ENCODE measurements at places on chromosomes 12 and 14.

DNA sequence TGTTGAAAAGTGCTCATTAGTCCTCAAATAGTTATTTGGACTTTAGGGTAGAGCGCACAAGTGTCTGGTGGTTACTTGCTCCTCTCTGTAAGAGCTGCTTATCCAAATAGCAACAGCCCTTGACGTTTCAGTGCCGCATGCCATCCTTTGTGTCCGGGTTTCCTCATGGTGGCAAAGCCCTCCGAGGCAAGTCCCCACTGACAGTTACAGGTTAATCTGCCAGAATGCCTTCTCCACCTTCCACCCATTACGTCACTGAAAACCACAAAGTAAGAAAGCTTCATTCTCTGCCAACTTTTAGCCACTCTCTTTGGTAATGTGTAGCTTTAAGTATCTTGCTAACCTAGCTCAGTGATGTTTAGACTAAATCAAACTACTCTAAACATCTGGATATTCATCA lies 78.6 kb downstream of the POLR3B start:
- no peaks in the 10 kb centered on the region for H3K27me3 ChIP-seq
- no peak overlapping the region for H3K4me3 ChIP-seq
- peaks cover 6% of the 10 kb centered on the region for H3K4me1 ChIP-seq
- H3K27ac ChIP-seq = no peak overlapping the region
- no peak for DNase-seq

DNA sequence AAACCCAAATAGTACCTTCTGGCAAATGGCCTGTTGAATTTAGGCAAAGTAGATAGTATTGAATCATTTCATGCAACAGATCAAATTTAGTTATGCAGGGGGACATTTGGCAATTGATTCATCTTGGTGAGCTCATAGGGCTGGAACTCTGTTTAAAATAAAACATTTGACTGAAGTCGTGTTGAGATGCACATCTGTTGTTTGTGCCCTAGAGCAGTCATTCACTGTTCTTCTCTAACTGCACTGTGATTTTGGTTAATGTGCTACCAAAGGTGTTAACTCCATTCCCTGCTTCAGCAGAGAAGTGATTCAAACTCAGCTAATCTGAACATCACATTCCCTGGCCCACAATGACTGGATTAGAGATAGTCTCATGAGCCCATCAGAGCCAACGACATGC lies 44.0 kb upstream of the CSRP2 start:
- H3K27me3 ChIP-seq = no peaks in the 10 kb centered on the region
- DNase-seq = no peak
- H3K4me1 ChIP-seq = no peaks in the 10 kb centered on the region
- no peaks in the 10 kb centered on the region for H3K36me3 ChIP-seq
- no peak overlapping the region for H3K27ac ChIP-seq

DNA sequence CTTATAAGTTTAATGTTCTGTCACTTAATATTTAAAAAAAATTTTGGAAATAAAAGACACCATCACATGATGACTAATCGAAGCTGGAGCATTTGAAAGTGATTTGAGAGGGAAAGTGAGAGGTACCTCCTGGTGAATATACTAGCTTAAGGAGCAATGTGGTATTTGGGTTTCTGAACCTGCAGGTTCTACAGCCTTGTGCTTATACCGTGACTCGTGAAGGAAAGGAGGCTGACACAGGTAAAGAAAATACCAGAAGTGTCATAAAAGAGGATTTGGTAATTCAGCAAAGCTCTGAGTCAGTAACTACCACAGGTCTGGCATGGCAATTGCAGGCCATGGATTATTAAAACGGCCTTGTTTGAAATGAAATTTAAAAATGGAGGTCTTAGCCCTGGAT lies 151.0 kb downstream of the SLC38A4 start:
- H3K27ac ChIP-seq = no peak overlapping the region
- H3K4me3 ChIP-seq = no peak overlapping the region

GRCh38 chr12:6635375-6635855 lies 344 bp downstream of the LPAR5 start:
- peaks cover 8% of the 10 kb centered on the region for H3K4me1 ChIP-seq
- no peak overlapping the region for H3K4me3 ChIP-seq
- peaks cover 2% of the 10 kb centered on the region for H3K36me3 ChIP-seq
- H3K27ac ChIP-seq = no peak overlapping the region
- no peak for DNase-seq

- no peak overlapping the region for H3K4me3 ChIP-seq
- H3K27me3 ChIP-seq = no peaks in the 10 kb centered on the region
- peaks cover 14% of the 10 kb centered on the region for H3K4me1 ChIP-seq
- peaks cover 10% of the 10 kb centered on the region for H3K36me3 ChIP-seq
Measured at GRCh38 chr14:65470404-65470880, 57.9 kb downstream of the FUT8 start.

GRCh38 chr12:122571821-122572220 lies 44.8 kb downstream of the KNTC1 start:
- no peaks in the 10 kb centered on the region for H3K27me3 ChIP-seq
- no peak overlapping the region for H3K27ac ChIP-seq
- no peak for DNase-seq
- H3K36me3 ChIP-seq = peaks cover 23% of the 10 kb centered on the region
- H3K4me1 ChIP-seq = no peaks in the 10 kb centered on the region
- H3K4me3 ChIP-seq = no peak overlapping the region

- peak; percentile 85 for DNase-seq
- no peaks in the 10 kb centered on the region for H3K27me3 ChIP-seq
- H3K4me3 ChIP-seq = peak within 1 kb of the TSS; percentile 100
- H3K27ac ChIP-seq = peak within 1 kb of the TSS; percentile 99
Measured at GRCh38 chr12:122974892-122975789, at the start of gene OGFOD2. OGFOD2 (plus strand) TSS chr12:122975244; CDS start chr12:122975252, 8 bp downstream.

GRCh38 chr14:72675126-72675525 lies 218.8 kb downstream of the DPF3 start:
- DNase-seq = no peak
- H3K36me3 ChIP-seq = peaks cover 12% of the 10 kb centered on the region
- no peak overlapping the region for H3K27ac ChIP-seq
- H3K27me3 ChIP-seq = no peaks in the 10 kb centered on the region

GRCh38 chr12:51970904-51971646 lies 19.6 kb downstream of the ACVR1B start:
- no peaks in the 10 kb centered on the region for H3K27me3 ChIP-seq
- DNase-seq = no peak
- peaks cover 10% of the 10 kb centered on the region for H3K36me3 ChIP-seq
- peaks cover 6% of the 10 kb centered on the region for H3K4me1 ChIP-seq
- no peak overlapping the region for H3K4me3 ChIP-seq

DNA sequence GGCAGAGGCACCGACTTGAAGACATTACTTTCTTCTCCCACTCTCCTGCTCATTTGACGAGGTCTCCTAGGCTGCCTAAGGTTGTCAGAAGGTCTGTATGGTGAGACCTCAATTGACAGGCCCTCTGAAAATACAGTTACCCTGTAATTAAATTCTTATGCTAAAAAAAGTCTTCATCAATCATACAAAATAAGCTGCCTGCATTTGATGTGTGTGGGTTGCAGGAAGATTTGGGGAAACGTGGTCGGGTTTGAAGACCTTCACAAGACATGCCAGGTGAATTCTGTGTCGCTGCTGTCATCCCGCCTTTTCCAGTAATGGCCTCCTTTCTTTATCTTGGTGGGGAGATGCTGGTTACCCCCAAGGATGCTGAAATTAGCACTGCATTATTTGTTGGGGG lies 299.4 kb downstream of the CACNA1C start:
- no peak for DNase-seq
- no peaks in the 10 kb centered on the region for H3K27me3 ChIP-seq
- no peak overlapping the region for H3K4me3 ChIP-seq
- H3K36me3 ChIP-seq = no peaks in the 10 kb centered on the region
- no peak overlapping the region for H3K27ac ChIP-seq

GRCh38 chr12:19227880-19228210 lies 98.3 kb downstream of the PLEKHA5 start:
- H3K36me3 ChIP-seq = peaks cover 8% of the 10 kb centered on the region
- H3K4me1 ChIP-seq = no peaks in the 10 kb centered on the region
- H3K27ac ChIP-seq = no peak overlapping the region
- no peaks in the 10 kb centered on the region for H3K27me3 ChIP-seq
- no peak overlapping the region for H3K4me3 ChIP-seq

- no peak for DNase-seq
- H3K27ac ChIP-seq = no peak overlapping the region
- peaks cover 13% of the 10 kb centered on the region for H3K27me3 ChIP-seq
- no peaks in the 10 kb centered on the region for H3K36me3 ChIP-seq
Measured at GRCh38 chr14:103091041-103091882, 3.3 kb upstream of the EXOC3L4 start.

- DNase-seq = no peak
- peaks cover 4% of the 10 kb centered on the region for H3K4me1 ChIP-seq
Measured at GRCh38 chr12:112480931-112481330, 62.2 kb downstream of the PTPN11 start.

DNA sequence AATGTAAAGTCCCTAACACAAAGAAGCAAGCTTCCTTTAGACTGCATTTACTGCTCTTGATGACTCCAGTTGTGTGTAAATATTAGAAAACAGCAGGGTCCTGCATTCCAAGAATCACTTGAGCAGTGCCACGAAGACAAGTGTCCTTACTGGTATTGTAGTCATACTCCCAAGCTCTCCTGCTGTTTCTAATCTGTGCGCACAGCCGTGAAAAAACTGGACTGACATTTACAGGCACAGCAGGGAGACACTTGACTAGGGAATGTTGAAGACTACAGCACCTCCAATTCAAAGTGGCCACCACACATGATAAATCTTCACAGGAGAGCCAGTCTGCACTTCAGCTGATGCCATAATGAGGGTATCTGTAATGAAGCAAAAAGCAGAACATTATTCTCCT lies 91.4 kb downstream of the VRK1 start:
- no peaks in the 10 kb centered on the region for H3K4me1 ChIP-seq
- H3K27ac ChIP-seq = no peak overlapping the region

DNA sequence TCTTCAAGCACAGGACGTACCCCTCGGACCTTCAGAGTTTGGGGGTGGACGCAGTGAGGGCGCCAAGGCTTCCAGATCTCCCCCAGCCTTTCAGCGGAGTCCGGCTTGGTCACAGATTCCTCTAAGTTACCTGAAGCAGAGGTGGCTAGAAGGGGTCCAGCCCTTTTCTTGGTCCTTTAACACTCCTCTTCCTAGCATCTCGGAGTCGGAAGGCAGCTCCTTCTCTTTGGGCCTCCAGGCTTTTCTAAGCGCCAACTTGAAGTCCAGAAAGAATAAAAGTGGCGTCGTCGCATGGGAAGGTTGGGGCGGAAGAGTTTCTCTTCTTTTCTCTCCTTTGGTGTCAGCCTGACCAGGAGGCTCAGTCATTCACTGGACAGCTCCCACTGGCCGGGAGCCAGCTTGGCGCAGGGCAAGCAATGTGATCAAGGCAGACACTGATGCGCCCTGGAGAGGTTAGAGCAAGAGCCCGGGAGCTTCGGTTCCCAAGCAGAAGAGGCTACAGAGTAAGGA lies 9.6 kb downstream of the OR6S1 start:
- no peaks in the 10 kb centered on the region for H3K36me3 ChIP-seq
- H3K4me3 ChIP-seq = peak overlapping the region; percentile 24
- peaks cover 70% of the 10 kb centered on the region for H3K27me3 ChIP-seq
- H3K4me1 ChIP-seq = peaks cover 23% of the 10 kb centered on the region

DNA sequence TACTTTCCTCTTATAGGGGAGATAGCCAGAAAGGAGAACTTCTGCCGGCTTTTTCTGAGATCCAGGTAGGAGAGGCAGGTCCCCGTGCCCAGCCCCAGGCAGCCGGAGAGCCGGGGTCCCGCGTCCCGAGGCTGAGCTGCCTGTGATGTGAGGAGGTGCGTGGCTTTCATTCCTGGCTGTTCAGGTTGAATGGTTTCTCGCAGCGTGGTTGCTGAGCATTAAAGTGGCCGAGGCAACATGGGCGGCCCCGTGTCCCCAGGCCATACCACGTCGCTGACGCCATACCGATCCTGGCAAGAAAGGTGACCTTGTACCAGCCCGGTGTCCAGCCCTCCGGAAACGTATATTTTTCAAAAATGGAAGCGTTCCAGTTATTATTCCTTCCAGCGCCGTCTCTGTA lies 116.7 kb upstream of the MYL2 start:
- no peak overlapping the region for H3K4me3 ChIP-seq
- no peak for DNase-seq
- H3K4me1 ChIP-seq = peaks cover 30% of the 10 kb centered on the region
- H3K27ac ChIP-seq = no peak overlapping the region

- H3K27me3 ChIP-seq = no peaks in the 10 kb centered on the region
- no peak for DNase-seq
- peaks cover 83% of the 10 kb centered on the region for H3K36me3 ChIP-seq
- no peak overlapping the region for H3K27ac ChIP-seq
Measured at GRCh38 chr12:122141911-122142725, 31.9 kb downstream of the IL31 start.

DNA sequence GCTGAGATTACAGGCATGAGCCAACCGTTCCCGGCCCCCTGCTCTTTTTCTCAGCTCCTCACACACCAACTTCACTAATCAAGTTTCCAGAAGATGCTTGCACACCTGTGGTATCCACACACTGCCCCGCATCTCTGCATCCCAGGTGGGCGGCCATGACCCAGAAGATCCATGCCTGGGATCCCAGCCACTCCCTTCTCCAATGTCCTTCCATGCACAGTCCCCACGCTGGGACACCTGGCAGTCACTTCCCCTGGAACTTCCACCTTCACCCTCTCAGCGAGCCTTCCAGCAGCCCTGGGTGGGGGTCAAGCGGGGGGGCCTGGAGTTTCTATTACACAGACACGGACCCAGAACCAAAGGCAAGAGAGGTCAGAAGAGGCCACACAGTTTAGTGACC lies 107.8 kb downstream of the CALM1 start:
- H3K4me1 ChIP-seq = no peaks in the 10 kb centered on the region
- H3K4me3 ChIP-seq = no peak overlapping the region
- H3K27ac ChIP-seq = no peak overlapping the region
- no peaks in the 10 kb centered on the region for H3K36me3 ChIP-seq

- H3K4me1 ChIP-seq = no peaks in the 10 kb centered on the region
- H3K27ac ChIP-seq = no peak overlapping the region
- no peak for DNase-seq
- no peaks in the 10 kb centered on the region for H3K36me3 ChIP-seq
- H3K27me3 ChIP-seq = no peaks in the 10 kb centered on the region
Measured at GRCh38 chr14:97824218-97824617, 1027.0 kb downstream of the VRK1 start.

- peak overlapping the region; percentile 93 for H3K4me3 ChIP-seq
- DNase-seq = no peak
- peaks cover 3% of the 10 kb centered on the region for H3K36me3 ChIP-seq
- H3K27me3 ChIP-seq = peaks cover 4% of the 10 kb centered on the region
- H3K4me1 ChIP-seq = peaks cover 26% of the 10 kb centered on the region
Measured at GRCh38 chr12:100199023-100199346, 1.6 kb upstream of the ACTR6 start.

DNA sequence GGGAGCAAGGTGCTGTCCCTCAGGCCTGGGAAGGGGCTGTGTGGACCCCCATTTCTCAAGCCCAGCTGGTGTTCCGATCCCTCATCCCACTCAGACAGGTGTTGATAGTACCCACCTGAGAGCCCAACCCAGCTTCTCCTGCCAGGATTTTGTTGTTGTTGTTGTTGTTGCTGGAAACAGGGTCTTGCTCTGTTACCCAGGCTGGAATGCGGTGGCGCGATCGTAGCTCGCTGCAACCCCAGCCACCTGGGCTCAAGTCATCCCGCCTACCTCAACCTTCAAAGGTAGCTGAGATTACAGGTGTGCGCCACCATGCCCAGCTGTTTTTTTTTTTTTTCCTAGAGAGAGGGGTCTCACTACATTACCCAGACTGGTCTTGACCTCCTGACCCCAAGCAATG lies 209.9 kb downstream of the PHETA1 start:
- DNase-seq = no peak
- H3K4me1 ChIP-seq = peaks cover 8% of the 10 kb centered on the region
